CD4-positive, alpha-beta T cell (primary cell): ENCODE measurements at places on chromosomes 2 and 18.

- no peak for DNase-seq
These were observed 38.2 kb downstream of the TPO start for GRCh38 chr2:1451422-1451821.

GRCh38 chr2:120712180-120712681, 23.4 kb upstream of the GLI2 start:
- DNase-seq = no peak

DNA sequence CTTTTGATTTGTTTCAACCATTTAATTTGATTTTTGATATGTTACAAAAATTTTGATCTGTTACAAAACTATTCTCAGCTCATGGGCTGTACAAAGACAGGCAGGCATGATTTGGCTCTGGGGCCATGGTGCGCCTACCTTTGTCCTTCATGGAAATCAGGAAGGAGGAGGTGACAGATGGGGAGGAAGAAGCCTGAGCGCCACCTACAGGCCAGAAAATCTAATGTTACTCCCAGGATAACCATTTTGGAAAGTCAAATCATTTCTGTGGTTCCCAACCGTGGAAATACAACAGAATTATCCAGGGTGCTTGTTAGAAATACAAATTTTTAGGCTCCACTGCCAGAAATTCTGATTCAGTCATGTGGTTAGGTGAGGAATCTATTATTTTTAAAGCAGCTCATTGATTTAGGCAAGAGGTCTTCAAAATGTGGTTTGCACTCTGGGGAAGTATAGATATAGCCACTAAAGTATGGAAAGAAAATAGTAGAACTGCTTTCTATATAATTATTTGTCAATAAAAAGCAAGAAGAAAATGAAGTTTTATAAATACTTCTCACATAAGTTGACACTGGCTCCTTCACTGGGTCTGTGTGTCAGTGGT, 93.9 kb downstream of the EVA1A start:
- no peak for DNase-seq

GRCh38 chr18:35662293-35663062, 80.9 kb downstream of the GALNT1 start:
- DNase-seq = no peak

- no peak for DNase-seq
These were observed 401.0 kb downstream of the IRS1 start for GRCh38 chr2:226398580-226398979.

GRCh38 chr2:11753452-11753885, 7.0 kb downstream of the LPIN1 start:
- DNase-seq = no peak

- no peak for DNase-seq
These were observed 552.4 kb upstream of the CDH2 start for GRCh38 chr18:28729321-28729720.

- no peak for DNase-seq
These were observed 4.4 kb upstream of the GPR35 start for GRCh38 chr2:240620859-240621258.

DNA sequence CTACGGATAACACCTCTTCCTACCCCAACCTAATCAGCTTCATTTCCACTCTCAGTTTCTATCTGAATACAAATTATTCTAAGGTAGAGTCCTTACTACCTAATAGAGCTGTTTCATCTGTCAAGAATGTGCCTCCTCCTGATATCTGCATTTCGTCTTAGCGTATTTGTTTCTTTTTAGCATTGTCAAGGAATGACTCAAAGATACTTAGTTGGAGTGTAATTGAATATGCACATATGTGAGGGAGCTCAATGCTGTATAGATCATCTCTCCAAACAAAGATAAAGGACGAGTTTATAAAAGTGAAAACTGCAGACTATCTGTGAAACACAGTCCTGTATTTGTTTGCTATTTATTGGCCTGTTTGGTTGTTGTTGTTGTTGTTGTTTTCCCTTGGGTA, 2059.4 kb upstream of the CELF4 start:
- DNase-seq = no peak

GRCh38 chr2:18299423-18300212, 260.8 kb downstream of the RDH14 start:
- DNase-seq = no peak

DNA sequence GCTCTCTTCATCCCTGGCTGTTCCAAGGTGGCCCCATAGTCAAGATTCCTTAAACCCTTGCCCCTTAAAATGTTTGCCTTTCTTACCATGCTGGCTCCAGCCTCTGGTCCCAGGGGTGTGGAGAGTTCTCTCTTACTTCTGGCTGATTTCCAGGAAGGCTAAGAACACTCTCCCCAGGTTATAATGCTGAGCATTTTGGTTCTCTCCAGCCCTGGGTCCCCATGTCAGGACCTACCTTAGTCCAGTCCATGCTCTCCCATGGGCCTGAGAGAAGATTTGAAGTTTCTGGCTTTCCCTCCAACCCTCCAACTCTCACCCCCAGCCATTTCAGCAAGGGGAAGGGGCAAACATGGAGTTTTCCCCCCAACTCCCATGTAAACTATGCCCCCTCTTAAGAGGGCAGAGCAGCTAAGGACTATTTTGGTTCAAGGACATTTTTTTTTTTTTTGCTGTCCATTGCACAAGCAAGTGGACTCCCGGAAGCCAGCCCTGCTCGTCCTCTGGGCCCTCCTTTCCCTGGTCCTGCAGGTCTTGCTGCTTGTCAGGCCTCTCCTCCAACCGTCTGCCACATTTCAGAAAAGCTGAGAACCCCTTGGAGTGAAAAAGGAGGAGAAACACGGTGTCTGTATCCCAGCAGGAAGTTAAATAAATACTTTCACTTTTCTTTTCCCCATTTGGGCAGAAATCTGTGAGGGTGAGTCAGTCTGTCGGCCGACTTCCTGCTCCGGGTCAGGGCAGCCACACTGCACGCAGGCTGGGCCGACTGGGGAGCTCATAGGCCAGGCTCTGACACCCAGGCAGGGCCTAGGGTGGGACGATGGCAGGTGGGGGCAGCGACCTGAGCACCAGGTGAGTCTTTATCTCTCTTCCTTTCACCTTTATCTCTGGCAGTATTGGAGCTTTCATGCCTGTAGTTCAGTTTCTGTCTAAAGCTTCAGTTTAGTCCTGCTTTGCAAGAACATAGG, at the start of gene SP140L:
Gene SP140L (plus strand): TSS at position 741 of the 965 bp plus-strand sequence. CDS start 77 bp downstream, at position 818.
- DNase-seq = peak; percentile 83

DNA sequence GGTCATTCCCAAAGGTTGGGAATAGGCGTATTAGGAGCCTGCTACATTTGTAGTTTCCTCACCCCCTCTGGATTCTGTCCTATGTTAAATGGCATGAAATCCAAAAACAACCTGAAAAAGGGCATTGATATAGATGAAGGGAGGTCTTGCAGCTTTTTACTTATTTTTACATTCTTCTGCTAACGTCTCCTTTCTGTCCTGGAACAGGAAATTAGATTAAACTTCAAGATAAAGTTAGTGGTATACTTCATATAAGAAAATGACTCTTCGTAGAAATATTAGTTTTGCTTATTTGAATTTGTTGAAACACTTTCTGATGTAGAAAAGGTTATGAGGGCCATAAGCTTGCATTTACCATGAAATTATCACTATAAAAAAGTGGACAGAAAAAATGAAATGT, 694.5 kb downstream of the ADCYAP1 start:
- no peak for DNase-seq

DNA sequence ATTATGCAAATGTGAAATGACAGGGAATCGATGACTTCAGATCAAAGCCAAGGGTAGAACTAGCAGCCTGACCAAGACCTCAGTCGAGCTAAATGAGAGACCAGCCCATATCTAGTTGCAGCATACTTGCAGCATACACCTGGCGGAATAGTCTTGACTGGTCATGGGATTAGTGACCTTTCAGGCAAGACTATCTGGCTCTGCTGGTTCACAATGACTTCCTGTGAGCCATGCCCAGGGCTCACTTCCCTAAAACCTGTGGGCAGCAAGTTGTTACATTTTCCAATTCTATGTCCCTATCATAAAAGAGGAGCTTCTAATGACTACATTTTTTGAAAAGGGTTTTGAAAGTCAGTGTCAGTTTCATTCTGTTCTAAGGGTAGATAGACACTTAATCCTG, 1624.9 kb upstream of the CELF4 start:
- DNase-seq = no peak

- no peak for DNase-seq
These were observed 223.5 kb downstream of the RDH14 start for GRCh38 chr2:18336975-18337374.

GRCh38 chr18:77059294-77059916, 73.2 kb downstream of the MBP start:
- DNase-seq = peak; percentile 65

DNA sequence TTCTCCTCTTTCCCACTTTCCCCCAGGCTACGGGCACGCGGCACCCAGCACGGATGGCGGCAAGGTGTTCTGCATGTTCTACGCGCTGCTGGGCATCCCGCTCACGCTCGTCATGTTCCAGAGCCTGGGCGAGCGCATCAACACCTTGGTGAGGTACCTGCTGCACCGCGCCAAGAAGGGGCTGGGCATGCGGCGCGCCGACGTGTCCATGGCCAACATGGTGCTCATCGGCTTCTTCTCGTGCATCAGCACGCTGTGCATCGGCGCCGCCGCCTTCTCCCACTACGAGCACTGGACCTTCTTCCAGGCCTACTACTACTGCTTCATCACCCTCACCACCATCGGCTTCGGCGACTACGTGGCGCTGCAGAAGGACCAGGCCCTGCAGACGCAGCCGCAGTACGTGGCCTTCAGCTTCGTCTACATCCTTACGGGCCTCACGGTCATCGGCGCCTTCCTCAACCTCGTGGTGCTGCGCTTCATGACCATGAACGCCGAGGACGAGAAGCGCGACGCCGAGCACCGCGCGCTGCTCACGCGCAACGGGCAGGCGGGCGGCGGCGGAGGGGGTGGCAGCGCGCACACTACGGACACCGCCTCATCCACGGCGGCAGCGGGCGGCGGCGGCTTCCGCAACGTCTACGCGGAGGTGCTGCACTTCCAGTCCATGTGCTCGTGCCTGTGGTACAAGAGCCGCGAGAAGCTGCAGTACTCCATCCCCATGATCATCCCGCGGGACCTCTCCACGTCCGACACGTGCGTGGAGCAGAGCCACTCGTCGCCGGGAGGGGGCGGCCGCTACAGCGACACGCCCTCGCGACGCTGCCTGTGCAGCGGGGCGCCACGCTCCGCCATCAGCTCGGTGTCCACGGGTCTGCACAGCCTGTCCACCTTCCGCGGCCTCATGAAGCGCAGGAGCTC, 35.4 kb downstream of the KCNK3 start:
- DNase-seq = no peak
